ENCODE measurements at places on chromosomes 4 and X.
A peak's percentile ranks its signal among the peaks of the same experiment; 100 is the strongest.

- ATAC-seq = no peak
These were observed 4.6 kb upstream of the CCNG2 start for GRCh38 chr4:77152421-77152820.

DNA sequence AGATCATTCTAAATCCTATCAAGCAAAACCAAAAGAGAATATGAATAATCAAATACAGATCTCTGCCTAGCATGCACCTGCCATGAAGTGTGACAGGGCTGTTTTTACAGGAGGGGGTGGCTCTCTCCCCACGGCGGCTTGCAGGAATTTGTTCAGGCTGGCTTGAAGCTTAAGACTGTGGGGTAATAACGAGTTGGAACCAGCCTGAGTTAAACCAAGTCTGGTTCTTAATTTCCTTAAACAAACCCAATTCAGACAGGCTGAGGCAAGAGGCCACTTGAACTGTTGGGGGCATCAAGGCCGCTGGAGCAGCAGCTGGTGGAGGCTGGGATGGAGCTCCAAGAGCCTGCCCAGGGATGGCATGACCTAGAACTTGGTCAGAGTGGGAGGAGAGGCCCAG lies 45.1 kb upstream of the LGI2 start:
- ATAC-seq = peak; percentile 21

- no peak for ATAC-seq
These were observed 128.7 kb downstream of the WDFY3 start for GRCh38 chr4:84837751-84838150.

DNA sequence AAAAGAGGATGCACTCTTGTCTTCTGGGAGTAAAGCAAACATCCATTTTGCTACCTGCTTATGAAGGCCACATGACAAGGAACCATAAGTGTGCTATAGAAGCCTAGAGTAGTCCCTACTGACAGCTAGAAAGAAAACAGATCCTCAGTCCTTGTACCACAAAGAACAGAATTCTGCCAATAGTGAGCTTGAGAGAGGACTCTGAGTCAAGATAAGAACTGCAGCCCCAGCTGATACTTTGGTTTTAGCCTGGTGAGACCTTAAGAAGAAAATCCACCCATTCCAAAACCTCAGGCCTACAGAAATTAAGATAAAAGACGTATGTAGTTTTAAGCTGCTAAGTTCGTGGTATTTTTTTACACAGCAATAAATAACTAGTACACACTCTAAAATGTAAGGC lies 914.6 kb downstream of the PCDH19 start:
- no peak for ATAC-seq

DNA sequence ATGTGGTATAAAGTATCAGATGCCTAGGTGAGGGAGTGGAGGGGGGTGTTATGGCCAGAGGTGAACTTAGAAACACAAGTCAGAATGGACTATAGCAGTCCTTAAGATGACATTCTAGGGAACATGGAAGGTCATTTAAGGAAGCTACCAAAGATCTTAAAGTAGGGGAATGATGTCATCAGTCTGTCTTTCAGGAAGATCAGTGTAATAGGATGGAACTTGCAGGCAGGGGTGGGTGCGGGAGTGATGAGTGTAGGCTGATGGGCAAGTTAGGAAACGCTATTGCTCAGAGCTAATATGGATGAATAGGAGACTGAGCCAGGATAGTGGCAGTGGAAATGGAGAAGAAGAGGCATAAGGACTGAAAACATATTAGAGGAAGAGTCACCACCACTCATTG lies 27.5 kb upstream of the CWH43 start:
- no peak for ATAC-seq

Measured in motor neuron (in vitro differentiated cells).